Esophagus mucosa (tissue), 1 donor: ENCODE measurements at places on chromosomes 7 and 10.
A peak's percentile ranks its signal among the peaks of the same experiment; 100 is the strongest.

GRCh38 chr10:130425881-130426435 lies 289.8 kb downstream of the GLRX3 start:
- no peak for ATAC-seq

- ATAC-seq = no peak
These were observed 4.0 kb downstream of the BMPER start for GRCh38 chr7:33909318-33909717.

DNA sequence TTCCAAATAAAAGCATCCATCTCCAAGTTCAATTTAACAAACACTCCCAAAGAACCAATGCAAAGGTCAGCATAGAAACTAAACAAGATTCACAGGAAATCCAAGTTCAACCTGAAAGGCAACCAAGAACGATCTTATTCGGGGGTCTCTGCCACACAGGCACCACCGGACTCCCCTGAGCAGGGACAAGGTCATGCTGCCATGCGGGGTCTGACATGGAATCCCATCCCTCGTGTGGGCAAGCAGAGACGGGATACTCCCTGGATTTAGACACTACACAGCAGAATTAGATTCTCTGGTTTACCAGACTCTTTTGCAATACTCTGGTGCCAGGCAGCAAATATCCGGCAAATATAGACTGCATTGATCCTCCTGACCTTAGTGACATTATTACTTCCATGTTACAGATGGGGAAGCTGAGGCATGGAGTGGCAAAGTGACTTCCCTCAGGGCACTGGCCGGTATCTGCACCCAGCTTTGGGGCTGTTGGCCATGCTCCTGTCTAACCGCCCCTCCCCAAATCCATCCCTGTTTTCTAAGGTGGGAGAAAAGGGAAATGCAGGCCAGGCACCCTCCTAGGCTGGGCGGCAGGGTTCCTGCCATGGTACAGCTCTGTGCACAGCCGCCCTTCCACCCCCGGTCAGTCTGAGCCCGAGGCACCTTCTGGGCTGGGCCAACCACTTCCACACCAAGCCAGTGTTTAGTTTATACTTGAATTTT lies 111.8 kb downstream of the VIPR2 start:
- ATAC-seq = no peak

DNA sequence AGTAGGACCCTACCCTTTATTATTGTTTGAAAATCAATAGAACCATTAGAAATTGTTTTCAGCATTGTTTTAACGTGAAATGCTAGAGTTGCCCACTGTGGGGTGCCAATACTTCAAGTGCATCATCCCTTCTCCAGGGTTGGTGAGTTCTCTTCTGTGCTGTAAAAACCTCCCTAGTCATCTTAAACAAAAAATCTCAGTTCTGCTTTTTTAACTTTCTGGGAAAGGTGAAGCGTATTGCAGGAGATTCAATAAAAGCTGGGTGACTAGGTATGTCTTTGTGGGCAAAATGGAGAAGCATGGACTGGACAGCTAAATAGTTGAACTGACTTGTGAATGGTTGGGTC lies 699.1 kb downstream of the SUGCT start:
- ATAC-seq = no peak

GRCh38 chr7:100629117-100629716 lies 12.1 kb downstream of the TFR2 start:
- no peak for ATAC-seq

DNA sequence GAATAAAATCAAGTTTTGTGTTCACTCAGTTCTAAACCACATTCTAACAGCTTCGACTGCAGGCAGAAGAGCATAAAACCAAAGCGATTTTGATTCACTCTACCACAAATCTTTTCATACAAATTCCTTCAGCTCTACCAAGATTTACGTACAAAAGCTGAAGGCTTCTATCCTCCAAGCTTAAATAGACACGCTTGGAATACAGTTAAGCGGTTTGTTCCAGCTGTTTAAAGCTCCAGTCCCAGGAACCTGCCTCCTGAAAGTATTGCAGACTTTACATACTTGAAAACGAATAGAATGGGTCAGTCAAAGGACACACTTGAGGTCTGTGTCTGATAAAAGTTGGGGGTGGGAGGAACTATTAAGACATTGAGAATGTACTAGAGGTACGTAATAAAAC lies 102.9 kb downstream of the MPP7 start:
- ATAC-seq = no peak

GRCh38 chr7:159201722-159202330 lies 57.2 kb upstream of the VIPR2 start:
- ATAC-seq = no peak

- no peak for ATAC-seq
These were observed 406.9 kb upstream of the PRKCQ start for GRCh38 chr10:6986927-6987326.

- ATAC-seq = peak; percentile 44
These were observed 37.4 kb downstream of the CCDC6 start for GRCh38 chr10:59868696-59869593.

- no peak for ATAC-seq
These were observed 65.7 kb downstream of the ORC5 start for GRCh38 chr7:104142147-104142546.

DNA sequence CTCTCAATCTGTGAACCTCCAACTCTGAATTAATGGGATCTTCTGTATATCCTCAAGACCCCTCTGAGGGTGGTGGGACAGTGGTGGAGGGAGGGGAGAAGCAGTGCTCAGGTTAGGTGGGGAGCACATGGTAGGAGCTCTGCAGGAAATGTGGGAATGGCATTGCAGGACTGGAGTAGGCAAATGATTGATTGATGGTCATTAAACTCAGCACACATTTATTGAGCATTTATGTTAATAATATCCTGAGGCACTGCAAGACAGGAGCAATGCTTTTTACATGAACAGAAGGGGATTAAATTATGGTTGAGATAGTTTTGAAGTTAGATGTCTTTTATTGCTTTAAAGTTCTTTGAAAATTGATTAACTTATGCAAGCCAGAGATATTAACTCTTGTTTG lies 14.1 kb downstream of the BMPER start:
- ATAC-seq = no peak

DNA sequence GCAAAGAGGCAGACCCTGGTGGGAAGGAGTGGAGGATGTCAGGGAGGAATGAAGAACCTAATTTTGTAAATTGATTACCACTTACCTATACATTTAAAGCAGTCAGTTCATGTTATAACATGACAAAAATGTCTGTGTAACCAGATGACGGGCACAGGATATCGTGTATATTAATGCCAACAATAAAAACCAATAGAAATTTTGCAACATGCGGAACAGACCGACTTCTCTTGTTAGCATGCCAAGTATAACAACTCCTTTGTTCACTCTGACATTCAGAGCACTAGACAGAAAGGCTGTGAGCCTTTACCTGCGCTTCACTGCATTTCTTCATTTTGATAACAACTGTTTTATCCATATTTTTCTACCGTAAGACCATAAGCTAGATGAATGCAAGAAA lies 29.9 kb downstream of the CDK6 start:
- peak; percentile 85 for ATAC-seq
